AG08395 (cell line): ENCODE measurements at places on chromosomes 5 and 9.

GRCh38 chr5:35470866-35471265 lies 146.8 kb upstream of the SPEF2 start:
- DNase-seq: peak; percentile 38

DNA sequence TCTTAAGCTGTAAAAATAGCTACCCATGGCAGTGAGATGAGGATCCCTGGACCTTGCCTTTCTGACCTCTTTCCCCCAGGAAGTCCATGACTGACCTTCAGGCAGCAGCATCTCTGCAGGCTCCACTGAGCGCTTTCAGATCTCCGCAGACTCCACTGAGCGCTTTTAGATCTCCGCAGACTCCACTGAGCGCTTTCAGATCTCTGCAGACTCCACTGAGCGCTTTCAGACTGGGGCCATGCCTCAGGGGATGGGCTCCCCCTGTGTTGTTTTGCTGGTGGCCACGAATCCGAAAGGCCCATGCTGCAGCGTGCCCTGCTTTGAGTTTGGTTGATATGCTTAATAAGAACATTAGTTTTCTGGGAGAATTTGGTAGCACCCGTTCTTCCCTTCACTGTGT lies 254.2 kb downstream of the FANCC start:
- DNase-seq: no peak

DNA sequence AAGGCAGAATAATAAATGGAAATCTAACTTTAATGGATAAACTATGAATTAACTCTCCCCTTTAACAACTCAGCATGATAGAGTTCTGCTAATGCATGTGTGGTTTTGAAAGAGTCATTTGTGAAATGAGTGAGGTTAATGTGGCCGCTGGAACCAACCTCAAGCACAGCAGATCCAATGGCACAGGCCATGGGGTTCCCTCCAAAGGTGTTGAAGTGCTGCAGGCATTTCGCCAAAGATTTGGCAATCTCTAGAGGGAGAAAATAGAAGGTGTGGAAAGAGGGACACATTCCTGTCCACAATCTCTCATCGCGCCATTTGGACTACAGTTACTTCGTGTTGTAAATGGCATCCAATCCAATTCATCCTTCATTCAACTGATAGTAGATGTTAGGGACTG lies 35.0 kb downstream of the AGXT2 start:
- DNase-seq: no peak

GRCh38 chr5:92687821-92688722 lies 892.9 kb downstream of the NR2F1-AS1 start:
- DNase-seq: peak; percentile 35

GRCh38 chr5:76836181-76836580 lies 13.6 kb upstream of the S100Z start:
- DNase-seq: no peak
